ENCODE measurements at places on chromosomes 16 and 17.

- no peak for DNase-seq
- peaks cover 4% of the 10 kb centered on the region for H3K36me3 ChIP-seq
Measured at GRCh38 chr16:70726892-70727361, 41.1 kb upstream of the MTSS2 start.

DNA sequence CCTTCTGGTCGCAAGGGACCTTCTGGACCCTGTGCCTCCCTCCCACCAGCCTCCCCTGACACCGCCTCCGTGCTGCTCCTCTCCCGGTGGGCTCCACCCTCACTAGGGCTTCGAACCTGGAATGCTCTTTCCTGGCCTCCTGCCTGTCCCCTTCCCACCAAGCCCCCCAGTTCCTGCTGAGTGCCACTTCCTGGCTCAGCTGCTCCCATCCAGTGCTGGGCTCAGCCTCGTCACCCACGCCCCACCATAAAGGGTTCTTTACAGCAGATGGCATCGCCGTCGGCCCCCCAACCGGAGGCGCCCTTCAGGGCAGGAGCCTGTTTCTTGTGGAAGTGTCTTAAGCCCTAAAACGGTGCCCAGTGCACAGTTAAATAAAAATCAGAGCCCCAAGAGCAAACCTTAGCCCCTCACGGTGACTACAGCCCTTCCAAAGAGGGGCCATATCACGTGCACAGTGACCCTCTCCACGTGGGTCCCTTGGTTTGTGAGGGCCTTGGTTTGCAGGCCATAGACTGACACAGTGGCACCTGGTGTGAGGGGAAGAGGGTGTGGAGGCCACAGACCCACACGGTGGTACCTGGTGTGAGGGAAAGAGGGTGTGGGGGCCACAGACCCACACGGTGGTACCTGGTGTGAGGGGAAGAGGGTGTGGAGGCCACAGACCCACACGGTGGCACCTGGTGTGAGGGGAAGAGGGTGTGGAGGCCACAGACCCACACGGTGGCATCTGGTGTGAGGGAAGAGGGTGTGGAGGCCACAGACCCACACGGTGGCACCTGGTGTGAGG, 111.4 kb downstream of the METRNL start:
- no peak overlapping the region for H3K27ac ChIP-seq
- no peak for DNase-seq
- H3K4me1 ChIP-seq = no peaks in the 10 kb centered on the region
- H3K4me3 ChIP-seq = no peak overlapping the region

DNA sequence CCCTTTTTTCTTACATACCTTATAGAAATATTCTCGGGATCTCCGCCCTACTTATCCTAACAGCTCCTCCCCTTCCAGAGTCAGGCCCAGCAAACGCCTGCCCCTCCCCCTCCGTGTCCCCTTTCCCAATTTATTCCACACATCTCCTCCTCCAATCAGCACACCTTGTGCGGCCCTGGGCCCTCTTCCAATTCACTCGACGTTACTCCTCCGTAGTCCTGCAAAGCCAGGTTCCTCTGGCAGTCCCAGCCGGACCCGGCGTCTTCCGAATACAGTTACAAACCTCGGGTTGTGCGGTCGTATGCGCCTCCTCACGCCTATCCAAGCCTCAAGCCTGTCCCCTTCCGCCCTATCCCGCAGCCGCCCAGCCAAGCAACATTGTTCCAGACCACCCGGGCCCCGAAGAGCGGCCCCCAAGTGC, 677 bp downstream of the CBX1 start:
- peak overlapping the region; percentile 67 for H3K27ac ChIP-seq
- no peaks in the 10 kb centered on the region for H3K36me3 ChIP-seq
- DNase-seq = peak; percentile 71
- H3K4me3 ChIP-seq = peak overlapping the region; percentile 93

DNA sequence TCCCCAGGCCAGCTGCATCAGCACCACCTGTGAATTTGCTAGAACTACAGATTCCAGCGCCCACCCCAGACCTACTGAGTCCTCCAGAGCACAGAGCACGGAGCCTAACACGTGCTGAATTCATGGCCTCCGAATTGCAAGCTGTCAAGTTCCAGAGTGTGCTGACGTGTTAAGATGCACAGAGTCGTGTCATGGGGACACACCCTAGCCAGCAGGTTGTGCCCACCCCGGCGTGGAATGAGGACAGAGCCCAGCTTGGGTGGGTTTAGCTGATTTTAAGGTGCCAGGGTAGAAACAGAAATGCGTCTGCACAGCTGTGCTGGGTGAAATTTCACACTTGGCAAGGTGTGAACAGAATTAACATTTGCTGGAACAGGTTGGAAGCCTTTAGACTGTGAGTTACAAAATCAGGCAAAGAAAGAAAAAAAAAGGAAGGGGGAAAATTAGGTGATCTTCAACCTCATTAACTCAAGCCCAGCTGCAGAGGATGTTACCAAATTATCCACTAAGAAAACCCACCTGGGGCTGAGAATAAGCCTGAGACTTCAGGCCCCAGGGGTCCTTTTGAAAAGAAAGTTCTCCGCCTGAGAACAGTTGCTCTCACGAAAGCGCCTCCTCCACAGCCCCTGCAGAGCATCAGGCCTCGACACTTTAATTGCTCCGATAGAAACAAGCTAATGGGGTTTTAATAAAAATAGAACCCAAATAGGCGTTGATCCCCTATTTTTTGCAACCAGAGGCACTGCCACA, 27.1 kb downstream of the GINS3 start:
- DNase-seq = no peak
- H3K36me3 ChIP-seq = no peaks in the 10 kb centered on the region
- H3K27me3 ChIP-seq = no peaks in the 10 kb centered on the region
- no peak overlapping the region for H3K4me3 ChIP-seq
- H3K27ac ChIP-seq = no peak overlapping the region
- peaks cover 6% of the 10 kb centered on the region for H3K4me1 ChIP-seq

- no peak overlapping the region for H3K4me3 ChIP-seq
- peak; percentile 55 for DNase-seq
- no peaks in the 10 kb centered on the region for H3K27me3 ChIP-seq
- H3K27ac ChIP-seq = no peak overlapping the region
- H3K36me3 ChIP-seq = no peaks in the 10 kb centered on the region
Measured at GRCh38 chr16:49183911-49184310, 97.7 kb downstream of the CBLN1 start.

DNA sequence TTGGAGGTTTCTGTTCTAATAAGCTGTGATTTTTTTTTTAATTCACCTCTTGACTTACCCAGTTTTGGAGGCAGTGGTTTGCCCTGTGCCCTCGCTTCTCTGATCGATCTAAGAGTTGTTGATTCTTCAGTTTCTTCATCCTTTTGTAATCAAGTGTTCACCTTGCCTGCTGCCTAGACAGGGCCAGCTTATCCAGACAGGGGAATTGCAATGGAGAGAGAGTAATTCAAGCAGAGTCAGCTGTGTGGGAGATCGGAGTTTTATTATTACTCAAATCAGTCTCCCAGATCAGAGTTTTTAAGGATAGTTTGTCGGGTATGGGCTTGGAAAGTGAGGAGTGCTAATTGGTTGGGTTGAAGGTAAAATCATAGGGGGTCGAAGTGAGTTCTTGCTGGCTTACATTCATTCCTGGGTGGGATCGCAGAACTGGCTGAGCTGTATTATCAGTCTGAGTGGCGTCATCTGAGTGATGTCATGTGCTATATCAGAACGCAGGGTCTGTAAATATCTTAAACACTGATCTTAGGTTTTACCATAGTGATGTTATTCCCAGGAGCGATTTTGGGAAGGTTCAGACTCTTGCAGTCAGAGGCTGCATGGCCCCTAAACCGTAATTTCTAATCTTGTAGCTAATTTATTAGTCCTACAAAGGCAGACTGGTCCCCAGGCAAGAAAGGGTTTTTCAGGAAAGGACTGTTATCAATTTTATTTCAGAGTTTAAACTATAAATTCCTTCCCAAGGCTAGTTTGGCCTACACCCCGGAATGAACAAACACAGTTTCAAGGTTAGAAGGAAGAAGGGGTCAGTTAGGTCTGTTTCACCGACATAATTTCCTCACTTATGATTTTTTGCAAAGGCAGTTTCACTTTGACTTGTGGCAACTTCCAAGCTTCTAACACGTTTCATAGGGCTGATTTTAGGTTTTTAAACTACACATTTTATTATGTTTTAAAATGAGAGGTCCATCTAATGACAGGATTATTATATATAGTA, 21.5 kb upstream of the KCNJ16 start:
- no peak overlapping the region for H3K4me3 ChIP-seq
- H3K4me1 ChIP-seq = peaks cover 2% of the 10 kb centered on the region
- no peaks in the 10 kb centered on the region for H3K36me3 ChIP-seq
- H3K27me3 ChIP-seq = no peaks in the 10 kb centered on the region
- no peak for DNase-seq
- no peak overlapping the region for H3K27ac ChIP-seq

DNA sequence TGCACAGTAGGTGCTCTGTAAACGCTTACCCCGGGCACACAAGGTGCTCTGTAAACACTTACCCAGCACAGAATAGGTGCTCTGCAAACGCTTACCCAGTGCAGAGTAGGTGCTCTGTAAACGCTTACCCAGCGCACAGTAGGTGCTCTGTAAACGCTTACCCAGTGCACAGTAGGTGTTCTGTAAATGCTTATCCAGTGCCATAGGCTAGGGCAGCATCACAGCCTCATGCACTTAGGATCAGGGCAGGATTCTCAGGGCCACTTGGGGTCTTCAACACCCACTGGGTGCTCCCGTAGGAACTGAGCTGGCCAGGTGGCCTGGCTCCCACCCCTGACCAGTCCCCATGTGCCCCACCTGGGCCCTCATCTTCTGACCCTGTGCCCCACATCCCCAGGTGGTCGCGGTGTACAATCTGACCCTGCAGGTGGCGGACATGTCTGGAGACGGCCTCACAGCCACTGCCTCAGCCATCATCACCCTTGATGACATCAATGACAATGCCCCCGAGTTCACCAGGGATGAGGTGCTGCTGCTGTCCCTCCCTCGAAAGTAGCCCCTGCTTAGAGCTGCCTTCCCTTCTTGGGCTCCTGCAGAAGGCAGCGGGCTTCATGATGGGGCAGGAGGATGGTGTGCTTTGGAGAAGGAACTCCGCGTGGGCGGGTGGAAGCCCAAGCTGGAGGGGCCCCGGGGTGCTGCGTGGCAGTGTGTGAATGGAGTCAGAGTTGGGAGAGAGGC, 13.1 kb downstream of the SLC22A31 start:
- H3K36me3 ChIP-seq = no peaks in the 10 kb centered on the region
- no peak overlapping the region for H3K4me3 ChIP-seq
- peaks cover 2% of the 10 kb centered on the region for H3K4me1 ChIP-seq
- H3K27me3 ChIP-seq = peaks cover 35% of the 10 kb centered on the region
- H3K27ac ChIP-seq = peak overlapping the region; percentile 62
